ENCODE measurements at places on chromosomes 7 and 10.

- H3K4me1 ChIP-seq, result no peaks in the 10 kb centered on the region
- no peak overlapping the region for H3K4me3 ChIP-seq
- DNase-seq, result no peak
- H3K36me3 ChIP-seq, result no peaks in the 10 kb centered on the region
Observed at GRCh38 chr10:60575105-60575504, 185.4 kb upstream of the ANK3 start.

DNA sequence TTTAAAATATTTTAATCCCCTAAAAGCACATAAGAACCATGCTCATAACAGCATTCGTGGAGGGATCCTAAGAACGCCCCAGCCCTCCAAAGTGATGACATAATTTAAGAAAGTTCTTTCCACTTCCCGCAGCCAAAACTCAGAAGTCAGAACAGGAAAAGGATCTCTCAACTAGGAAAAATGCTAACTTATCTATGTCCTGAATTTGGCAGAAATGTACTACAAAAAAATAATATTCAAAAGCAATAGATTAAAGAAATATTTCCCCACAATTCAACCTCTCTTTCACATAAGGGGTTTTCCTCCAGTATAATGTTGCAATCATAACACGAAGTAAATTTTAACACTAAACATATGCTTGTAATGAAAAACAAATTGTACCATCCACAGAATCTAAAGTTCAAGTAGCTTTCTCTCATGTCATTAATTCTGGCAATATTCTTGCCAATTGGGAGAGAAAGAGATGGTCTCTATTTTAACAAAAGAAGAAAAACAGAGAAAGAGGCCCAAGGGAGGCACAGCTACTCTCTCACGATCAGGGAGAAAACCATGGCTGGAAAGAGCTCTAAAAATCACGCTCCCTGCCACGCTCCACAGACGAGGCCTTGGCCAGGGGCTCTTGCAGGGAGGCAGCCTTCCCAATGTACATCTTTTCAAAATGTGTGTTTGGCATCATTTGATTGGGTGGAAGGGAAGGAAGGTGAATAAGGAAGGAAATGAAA is 22.9 kb downstream of the ASB13 start:
- no peaks in the 10 kb centered on the region for H3K27me3 ChIP-seq
- no peaks in the 10 kb centered on the region for H3K4me1 ChIP-seq
- no peak overlapping the region for H3K27ac ChIP-seq
- no peak overlapping the region for H3K4me3 ChIP-seq

DNA sequence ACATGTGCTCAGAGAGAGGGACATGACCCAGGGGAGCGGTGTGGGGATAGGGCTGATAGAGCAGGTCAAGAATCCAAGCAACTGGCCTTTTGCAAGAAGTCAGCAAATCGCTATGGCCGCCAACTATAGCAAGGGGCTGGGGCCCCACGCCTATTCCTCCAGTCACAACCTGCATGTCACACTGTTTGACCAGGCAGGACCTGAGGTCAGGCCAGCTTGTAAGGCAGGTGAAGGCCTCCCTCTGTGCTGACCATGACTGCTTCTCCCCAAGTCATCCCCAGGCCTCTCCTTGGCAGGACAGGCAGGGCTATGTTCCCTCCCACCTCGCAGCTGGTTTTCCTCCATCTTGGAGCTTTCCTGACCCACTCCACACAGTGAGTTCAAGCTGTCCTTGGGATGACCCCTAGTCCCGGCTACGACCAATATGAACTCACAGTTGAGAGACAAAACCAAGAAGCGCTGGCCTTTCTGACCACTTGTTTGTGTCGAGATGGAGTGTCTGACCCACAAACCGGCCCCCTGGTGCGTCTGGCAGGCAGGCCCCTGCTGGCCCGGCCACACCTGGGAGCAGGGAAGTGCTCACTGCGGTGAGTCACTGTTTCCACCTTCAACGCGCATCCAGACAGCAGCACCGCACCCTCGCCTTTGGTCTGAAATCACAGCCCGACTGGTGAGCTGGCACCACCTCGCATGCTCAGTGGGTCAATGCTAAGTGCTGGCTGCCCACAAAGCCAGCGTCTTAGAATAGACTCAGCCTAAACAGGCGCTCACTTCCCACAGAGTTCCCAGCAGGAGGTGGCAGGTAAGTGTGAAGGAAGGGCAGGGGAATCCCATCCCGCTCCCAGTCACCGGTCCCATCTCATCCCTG is 81.4 kb downstream of the VWA2 start:
- peaks cover 2% of the 10 kb centered on the region for H3K4me1 ChIP-seq
- H3K36me3 ChIP-seq, result no peaks in the 10 kb centered on the region
- H3K27ac ChIP-seq, result no peak overlapping the region
- no peak overlapping the region for H3K4me3 ChIP-seq
- DNase-seq, result peak; percentile 69

GRCh38 chr10:48464121-48464870 is 140.6 kb downstream of the ARHGAP22 start:
- peaks cover 3% of the 10 kb centered on the region for H3K4me1 ChIP-seq
- H3K27me3 ChIP-seq, result no peaks in the 10 kb centered on the region
- H3K36me3 ChIP-seq, result no peaks in the 10 kb centered on the region
- DNase-seq, result no peak
- no peak overlapping the region for H3K27ac ChIP-seq
- no peak overlapping the region for H3K4me3 ChIP-seq

Measured in mesendoderm (in vitro differentiated cells).